ENCODE measurements at places on chromosomes 4 and X. TPM values are rescaled to one million over a fixed set of nuclear protein-coding genes. Genes with fewer than 3 reads are reported as not detected.

- DNase-seq: no peak
These were observed 277.3 kb upstream of the HAND2 start for GRCh38 chr4:173807347-173807746.

DNA sequence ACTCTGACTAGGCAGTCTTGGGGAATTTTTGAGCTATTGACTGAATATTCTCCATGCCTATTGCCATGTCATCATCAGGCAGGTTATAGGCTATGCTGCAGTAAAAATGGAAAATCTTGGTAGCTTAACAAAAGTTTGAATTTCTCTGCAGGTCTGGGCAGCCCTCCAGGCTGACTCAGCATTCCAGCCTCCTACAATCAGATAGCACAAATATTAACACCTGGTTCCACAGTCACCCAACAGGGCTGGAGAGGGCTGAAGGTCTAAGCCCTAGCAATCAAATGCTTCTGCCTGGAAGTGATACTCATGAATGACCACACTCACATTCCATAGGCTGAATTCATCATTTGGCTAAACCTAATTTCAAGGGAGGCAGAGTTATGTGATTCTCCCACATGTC lies 9.6 kb upstream of the PPP3CA start:
- no peak for DNase-seq

DNA sequence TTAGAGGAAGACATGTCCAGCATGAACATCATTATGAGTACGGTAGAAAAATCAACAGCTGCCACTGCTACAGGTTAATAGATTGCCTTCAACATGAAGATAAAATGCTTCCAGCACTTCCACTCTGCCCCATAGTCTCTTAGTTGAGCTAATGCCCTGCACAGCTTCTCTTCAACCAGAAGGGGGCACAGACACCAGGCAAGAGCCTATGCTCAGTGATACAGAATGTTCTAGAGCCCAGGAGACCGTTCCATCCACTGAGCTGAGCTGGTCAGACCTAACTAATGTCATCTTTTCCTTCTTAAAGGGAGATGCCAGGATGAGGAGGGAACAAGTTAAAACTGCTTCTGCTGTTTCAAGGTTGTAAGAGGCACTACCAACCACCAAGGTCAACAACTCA lies 42.2 kb downstream of the SMIM10L2A start:
- no peak for DNase-seq

- DNase-seq: no peak
These were observed 23.7 kb upstream of the NEIL3 start for GRCh38 chr4:177285953-177286352.

- DNase-seq: no peak
These were observed 356.6 kb upstream of the ACTRT1 start for GRCh38 chrX:128408842-128409241.

GRCh38 chr4:101953949-101954348 lies 163.4 kb downstream of the BANK1 start:
- no peak for DNase-seq

DNA sequence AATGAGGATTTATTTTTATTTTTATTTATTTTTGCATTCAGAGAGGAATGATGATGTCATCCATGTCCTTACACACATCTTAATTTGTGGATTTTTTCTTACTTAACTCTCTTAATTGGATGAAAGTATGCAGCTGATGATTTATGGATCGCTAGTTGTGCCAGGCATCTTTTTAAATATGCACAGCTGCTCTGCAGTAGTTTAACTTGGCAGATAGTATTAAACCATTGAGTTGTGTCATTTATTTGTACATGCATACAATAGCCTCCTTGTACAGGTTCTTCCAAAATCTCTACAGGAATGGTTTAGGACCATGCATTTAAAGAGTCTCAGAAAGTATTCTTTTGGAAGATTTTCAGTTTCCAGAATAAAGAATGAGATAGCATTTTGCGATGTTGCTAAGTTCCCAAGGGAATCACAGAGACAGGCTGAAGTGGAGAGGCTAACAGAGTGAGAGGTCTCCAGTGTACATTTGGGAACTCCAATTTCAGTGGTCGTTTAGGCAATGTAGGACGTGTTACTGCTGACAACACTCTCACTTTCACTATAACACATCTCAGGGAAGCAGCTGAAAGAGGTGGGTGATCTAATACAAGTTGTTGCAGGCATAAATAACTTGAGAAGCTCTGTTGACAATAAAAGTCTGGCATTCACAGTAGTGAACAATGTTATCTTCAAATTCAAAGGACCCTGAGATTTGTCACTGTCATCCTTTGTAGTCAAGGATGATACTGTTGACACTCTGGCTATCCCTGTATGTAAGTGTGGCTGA lies 49.9 kb upstream of the SCRG1 start:
- no peak for DNase-seq

DNA sequence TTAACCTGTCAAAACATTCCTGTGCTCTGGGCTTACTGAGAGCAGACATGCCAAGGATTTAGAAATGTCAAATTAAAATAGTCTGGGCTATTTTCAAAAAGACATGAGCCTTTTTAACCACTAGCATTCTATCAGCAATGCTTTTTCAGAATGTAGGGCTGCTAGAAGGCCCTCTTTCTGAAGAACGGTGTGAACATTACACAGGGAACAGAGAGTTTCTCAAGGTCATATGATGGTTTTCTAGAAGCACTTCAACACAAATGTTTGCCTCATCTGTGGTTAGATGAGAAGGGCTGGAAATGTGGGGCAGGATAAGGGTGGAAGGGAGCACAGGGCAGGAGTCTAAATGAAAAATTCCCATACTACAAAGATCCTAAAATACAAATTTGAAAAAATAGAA lies 39.3 kb downstream of the GRIA3 start:
- DNase-seq: no peak

GRCh38 chr4:47120783-47121182 lies 89.4 kb downstream of the GABRB1 start:
- DNase-seq: no peak

GRCh38 chr4:52638717-52639116 lies 20.4 kb downstream of the USP46 start:
- DNase-seq: no peak

DNA sequence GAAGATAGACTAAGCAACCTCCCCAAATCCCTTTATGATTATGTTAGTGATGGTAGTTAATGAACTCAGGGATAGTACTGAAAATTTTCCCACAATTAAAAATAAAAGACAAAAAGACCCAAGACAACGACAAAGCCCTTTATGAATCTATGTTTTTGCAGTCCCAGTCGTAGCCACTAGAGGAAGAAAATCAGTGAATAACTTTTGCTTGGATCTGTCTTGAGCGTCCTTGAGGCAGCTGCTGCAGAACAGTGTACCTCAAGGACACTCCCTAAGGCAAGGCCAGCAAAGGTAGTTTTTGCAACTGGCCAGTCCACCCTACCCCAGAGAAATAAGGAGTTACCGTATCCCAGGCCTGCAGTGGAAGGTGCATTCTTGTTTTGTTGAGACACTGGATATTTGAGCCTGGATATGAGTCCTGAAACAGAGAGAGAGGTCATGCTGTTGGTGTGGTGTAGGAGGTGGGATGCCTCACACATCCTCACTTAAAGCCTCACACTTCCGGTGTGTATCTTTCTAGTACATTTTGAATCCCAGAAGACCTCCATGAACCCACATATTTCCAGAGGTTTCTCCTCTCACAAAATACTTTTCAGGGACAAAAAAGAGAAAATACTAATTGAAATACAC lies 8.7 kb upstream of the TIMM8A start:
- DNase-seq: no peak

DNA sequence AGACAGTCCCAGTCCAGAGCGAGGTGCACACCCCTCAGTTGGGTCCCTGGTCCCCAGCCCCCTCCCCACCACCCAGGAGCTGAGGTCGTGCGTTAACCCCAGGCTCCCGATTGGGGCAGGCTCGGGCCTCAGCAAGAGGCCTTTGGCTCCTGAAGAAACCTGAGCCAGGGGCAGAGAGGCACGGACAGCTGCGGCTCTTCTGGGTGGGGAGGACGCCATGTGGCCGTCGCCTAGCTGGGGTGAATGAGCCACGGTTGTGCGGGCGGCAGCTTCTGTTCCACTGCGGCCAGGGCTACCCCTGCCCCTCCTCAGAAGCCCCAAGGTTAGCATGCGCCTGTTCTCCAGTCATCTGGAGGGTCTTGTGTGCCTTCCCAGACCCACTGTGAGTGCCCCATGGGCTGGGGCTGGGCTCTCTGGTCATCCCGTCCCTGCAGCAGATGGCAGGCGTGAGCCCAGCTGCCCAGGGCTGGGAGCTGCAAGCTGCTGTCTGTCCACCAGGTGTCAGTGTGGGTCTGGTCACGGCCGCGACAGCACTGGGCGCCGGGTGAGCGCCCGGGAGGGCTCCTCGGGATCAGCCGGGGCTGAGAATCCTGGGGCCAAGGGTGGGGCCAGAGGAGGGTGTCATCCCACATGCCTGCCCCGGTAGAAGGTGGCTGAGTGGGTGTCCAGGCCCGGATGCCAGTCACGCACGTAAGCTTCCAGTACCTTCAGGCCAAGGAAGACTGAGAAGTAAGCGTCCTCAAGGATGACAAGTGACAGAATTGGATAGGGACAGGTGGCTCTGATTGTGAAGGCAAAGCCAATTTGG lies 21.9 kb downstream of the ATP2B3 start:
- DNase-seq: peak; percentile 55

DNA sequence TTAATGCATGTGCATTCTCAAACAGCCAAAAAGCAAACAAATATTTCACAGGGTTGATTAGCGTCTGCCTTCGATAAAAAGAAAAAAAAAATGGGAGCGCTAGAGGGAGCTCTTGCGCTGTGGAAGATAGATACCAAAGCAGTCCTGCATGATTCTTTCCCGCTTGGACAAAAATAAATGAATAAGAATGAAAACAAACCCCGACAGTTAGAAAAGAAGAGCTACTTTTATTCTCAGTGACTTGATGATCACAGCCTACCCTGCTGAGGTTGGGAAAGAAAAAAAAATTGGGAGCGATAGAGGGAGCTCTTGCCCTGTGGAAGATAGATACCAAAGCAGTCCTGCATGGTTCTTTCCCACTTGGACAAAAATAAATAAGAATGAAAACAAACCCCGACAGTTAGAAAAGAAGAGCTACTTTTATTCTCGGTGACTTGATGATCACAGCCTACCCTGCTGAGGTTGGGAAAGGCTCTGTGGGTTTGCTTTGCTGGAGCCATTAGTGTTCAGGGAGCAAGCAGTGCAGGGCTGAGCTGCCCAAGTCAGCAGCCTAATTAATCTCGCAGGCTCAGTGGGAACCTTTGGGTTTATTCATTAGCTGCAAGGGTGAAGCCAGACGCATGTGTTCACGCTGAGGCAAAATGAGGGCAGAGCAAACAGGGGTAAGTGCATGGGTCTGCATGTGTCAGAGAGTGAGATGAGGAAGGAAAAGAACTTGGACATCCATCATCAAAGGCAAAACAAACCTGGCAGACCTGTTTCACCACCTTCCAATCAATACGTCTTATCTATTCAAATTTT lies 249.3 kb upstream of the PRKX start:
- DNase-seq: no peak

- no peak for DNase-seq
These were observed 24.0 kb downstream of the AFM start for GRCh38 chr4:73505567-73505966.

DNA sequence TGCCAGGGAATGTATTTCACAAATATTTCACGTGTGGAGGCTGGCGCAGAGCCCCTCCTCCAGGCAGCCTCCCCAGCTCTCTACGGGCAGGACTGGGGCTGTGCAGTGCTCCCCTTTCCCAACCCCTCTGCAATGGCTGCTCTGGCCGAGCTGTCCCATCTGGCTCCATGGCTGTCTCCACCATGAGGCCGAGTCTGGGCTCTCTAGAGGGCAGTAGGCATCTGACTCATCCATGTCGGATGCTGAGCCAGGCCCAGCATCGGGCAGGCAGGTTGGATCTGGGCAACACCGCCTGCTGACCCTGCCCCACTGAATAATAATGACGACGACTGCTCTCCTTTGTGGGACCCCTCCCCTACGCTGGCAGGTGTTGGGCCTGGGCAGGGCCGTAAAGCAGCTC lies 11.0 kb upstream of the SH3TC1 start:
- DNase-seq: no peak

DNA sequence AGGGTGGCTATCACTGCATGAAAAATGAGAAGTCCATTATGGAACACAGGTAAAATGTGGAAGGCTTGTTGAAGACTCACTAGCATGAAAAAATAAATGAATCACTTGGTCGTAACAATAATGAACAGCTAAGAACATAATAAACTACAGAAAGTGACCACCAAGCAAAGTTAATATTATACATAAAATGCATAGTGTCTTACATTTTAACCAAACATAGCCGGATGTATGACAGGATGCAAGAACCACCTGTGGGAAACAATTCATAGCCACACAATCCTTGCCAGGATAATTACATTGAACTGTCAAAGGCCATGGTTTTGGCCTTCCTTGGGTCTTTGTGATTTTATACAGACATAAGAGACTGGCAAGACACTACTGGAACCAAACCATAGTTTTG lies 81.9 kb upstream of the ATXN3L start:
- no peak for DNase-seq

GRCh38 chr4:142960126-142960525 lies 114.0 kb upstream of the INPP4B start:
- no peak for DNase-seq

GRCh38 chr4:153153339-153153871 lies 50.8 kb upstream of the TRIM2 start:
- DNase-seq: peak; percentile 74

- DNase-seq: no peak
These were observed 169.5 kb downstream of the MAML3 start for GRCh38 chr4:139984471-139984870.

DNA sequence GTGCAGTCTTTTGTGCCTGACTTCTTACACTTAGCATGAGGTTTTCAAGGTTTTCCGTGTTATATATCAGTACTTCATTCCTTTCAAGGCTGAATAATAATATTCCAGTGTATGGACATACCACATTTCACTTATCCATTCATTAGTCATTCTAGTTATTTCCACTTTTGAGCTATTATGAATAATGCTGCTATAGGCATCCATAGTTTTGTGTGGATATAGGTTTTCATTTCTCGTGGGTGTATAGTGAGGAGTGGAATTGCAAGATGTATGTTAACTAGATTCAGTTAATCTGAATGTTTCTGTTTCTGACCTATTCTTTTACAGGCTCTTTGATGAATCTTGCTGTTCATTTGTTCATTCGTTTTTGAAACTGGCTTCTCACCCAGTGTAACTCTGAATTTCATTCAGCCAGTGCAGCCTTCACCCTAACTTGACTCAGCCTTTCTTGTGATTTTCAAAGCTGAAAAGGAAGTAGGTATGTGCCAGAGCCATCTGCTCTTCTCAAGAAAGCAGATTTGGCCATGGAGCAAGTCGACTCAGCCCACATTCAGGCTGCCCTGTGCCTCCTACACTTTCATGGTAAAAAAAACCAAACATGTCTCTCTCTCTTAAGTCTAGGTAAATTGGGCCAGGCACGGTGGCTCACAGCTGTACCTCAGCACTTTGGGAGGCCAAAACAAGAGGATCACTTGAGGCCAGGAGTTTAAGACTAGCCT lies 56.3 kb upstream of the NOCT start:
- no peak for DNase-seq

The RADX gene
- 12.5 TPM for total RNA-seq

The TEX13C gene
- total RNA-seq: not detected

The SPARCL1 gene
- total RNA-seq: not detected

The ALB gene
- 0.88 TPM for total RNA-seq

The DRD5 gene
- not detected for total RNA-seq

The STAP1 gene
- 3.5 TPM for total RNA-seq

The CYSLTR1 gene
- total RNA-seq: 1.1 TPM

The DTHD1 gene
- 0.34 TPM for total RNA-seq

The DIAPH2 gene
- total RNA-seq: 6.1 TPM

The MAGEB10 gene
- total RNA-seq: not detected

The PAK3 gene
- not detected for total RNA-seq

The ZNF711 gene
- 2.1 TPM for total RNA-seq

The SPANXN4 gene
- not detected for total RNA-seq

The ETFDH gene
- 26.8 TPM for total RNA-seq

The PTTG2 gene
- 1.6 TPM for total RNA-seq

The TREX2 gene
- 5.5 TPM for total RNA-seq

The USP17L29 gene
- not detected for total RNA-seq

All from naive thymus-derived CD8-positive, alpha-beta T cell (primary cell).